ENCODE measurements at places on chromosomes 13 and 19. TPM values are rescaled to one million over a fixed set of nuclear protein-coding genes. Genes with fewer than 3 reads are reported as not detected.

Gene APC2
- total RNA-seq, result 0.10 TPM

Gene FAM98C
- 11.8 TPM for total RNA-seq

Gene ZIC5
- not detected for total RNA-seq

GRCh38 chr13:21011378-21011777, 50.0 kb downstream of the LATS2 start:
- no peak for DNase-seq

DNA sequence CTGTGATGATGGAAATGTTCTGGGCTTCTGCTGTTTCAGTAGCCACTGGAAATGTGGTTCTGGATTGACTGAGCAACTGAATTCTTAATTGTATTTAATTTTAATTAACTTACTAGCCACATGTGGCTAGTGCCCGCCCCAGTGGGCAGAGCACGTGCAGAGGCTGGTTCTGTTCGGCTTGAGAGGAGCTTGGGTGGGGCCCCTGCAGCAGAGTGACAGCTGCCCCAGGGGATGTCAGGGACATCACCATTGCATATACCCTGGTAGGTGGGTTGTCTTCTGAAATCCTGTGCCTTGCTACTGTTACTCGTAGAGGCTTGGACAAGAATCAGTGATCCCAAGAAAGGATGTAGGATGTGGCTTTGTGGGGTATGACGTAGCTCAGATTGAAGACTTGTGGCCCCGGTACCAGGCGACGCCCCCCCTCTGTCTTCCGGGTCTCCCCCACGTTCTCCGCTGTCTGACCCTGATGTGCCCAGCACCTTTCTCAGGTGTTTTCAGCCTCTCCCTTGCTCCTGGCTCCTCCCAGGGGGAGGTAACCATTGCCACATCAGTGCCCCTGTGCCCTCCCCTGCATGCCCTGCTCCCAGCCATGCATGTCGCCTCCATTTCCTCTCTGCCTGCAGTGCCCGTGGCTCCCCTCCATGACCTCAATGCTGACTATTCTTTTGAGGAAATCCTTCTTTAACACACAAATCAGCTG, 102.6 kb upstream of the RNF113B start:
- no peak for DNase-seq

- DNase-seq, result no peak
These were observed 407.8 kb downstream of the ZNF536 start for GRCh38 chr19:30780032-30780431.

- peak; percentile 11 for DNase-seq
These were observed 31.2 kb upstream of the ZNF536 start for GRCh38 chr19:30340771-30341561.

- DNase-seq, result no peak
These were observed 7.6 kb upstream of the MLLT1 start for GRCh38 chr19:6287269-6287885.
